ENCODE measurements at places on chromosomes 6 and 20.

DNA sequence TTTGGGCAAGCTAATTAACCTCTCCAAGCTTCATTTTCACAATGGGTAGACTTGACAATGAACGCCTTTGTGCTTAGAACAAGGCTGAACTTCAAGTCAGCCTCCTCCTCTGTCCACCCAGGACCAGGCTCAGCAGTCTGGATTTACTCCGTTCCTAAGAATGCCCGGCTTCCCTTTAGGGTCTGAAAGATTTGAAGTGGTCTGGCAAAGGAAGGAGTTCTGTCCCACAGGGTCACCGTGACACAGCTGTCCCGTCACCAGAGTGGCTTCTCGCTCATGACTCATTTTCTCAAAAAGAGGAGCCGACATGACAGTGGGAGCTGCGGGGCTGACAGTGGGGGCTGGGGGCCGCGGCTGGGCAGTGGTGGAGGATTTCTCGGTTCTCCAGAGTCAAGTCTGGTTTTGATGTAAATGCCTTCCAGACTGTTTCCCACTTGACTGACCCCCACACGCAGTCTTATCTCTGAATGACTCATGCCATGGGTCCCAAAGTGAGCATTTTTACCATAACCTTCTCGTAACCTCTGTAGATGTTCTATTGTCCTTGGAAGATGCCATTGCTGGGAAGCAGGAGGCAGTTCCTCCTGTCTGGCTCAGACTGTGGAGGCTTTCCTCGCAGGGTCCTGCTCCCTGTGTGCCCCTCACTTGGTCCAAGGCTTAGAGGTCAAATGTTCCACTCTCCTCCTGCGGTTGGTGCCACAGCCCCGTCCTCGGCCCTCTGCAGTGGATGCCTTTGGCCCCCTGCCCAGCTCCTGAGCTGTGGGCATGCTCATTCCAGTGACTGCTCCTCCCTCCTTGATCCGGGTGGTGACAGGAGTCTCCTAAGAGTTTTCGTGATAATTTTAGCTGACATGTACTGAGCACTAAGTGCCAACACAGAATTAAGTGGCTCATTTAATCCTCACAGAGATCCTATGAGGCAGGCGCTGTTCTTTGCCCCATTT, 253.1 kb downstream of the FNDC1 start:
- DNase-seq = no peak

GRCh38 chr6:80501636-80502035, 395.2 kb downstream of the BCKDHB start:
- DNase-seq = no peak

DNA sequence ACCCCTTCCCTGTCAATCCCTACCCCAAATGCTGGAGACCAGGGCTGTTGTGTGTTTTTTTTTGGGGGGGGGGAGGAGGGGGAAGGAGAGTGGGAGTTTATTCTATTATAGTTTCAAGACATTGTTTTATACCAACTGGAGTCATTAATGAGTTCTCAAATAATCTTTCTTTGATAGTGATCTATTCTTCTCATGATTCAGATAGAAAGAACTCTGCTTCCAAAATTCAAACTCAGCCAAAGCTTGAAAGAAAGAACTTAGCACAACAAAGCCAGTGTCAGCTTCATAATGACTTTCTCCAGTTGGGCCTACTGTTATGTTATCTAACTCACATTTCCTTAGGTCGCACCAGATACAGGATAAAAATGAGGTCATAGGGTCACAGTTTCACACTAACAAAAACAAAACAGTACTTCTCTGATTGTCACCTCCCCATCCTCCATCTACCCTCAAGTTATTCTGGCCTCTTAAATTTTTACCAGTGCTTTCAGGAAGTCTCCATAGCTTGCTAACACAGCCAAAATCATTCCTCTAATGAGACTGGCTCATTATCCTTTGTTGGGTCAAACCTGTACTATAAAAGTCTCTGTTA, 19.0 kb upstream of the MAP3K7 start:
- DNase-seq = no peak

GRCh38 chr6:139290787-139291311, 949 bp downstream of the TXLNB start:
- no peak for DNase-seq

GRCh38 chr6:24064106-24064505, 61.9 kb upstream of the NRSN1 start:
- DNase-seq = no peak

DNA sequence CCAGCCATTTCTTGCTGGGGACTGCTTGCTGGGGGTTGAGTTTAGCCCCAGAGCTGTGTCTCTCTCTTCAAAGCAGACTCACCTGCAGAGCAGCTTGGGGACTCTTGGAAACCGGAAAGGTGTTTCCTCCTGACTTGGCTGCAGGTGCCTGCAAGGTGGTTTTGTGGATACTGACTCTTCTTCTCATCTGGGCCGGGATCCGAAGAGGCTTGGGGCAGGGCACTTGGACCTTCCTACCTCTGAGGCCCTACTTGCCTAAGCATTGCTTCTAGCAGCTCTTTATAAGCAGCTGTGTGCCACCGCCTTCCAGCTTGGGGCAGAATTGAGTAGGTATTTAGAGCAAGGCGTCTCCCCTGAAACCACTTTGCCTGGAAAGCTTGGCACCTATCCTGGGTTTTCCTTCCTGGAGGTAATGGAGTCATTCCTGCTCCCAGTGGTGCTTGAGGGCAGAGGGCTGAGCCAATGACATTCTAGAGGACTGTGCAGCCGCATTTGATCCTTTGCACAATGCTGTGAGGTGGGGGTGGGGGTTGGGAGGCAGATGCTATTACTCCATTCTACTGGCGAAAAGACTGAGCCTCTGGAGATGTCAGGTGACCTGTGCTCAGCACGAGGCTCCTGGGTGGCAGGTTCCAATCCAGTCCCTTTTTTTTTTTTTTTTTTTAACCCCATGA, 3.4 kb upstream of the CTSZ start:
- no peak for DNase-seq

GRCh38 chr6:143564484-143565017, 53.0 kb upstream of the FUCA2 start:
- DNase-seq = no peak

- DNase-seq = no peak
Observed at GRCh38 chr6:159468994-159469393, 224.0 kb downstream of the SOD2 start.

DNA sequence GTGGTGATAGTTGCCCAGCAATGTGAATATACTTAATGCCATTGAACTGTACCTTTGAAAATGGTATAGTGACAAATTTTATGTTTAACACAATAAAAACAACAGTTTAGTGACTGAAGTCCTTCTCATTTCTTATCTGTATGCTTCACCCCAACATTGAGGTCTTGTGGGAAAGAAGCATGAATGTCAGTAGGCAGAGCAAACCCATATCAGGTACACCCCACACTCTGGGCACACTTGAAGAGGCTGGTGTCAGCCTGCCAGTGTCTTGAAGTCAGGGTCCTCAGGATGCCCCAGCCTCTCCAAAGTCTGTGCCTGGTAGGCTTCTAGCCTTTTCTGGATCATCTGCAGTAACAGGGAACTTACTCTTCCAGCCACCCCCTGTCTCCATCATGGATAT, 51.2 kb downstream of the CD164 start:
- no peak for DNase-seq

GRCh38 chr6:81808851-81809570, 56.5 kb upstream of the TENT5A start:
- no peak for DNase-seq

GRCh38 chr20:16580620-16581019, 7.4 kb upstream of the KIF16B start:
- DNase-seq = no peak

DNA sequence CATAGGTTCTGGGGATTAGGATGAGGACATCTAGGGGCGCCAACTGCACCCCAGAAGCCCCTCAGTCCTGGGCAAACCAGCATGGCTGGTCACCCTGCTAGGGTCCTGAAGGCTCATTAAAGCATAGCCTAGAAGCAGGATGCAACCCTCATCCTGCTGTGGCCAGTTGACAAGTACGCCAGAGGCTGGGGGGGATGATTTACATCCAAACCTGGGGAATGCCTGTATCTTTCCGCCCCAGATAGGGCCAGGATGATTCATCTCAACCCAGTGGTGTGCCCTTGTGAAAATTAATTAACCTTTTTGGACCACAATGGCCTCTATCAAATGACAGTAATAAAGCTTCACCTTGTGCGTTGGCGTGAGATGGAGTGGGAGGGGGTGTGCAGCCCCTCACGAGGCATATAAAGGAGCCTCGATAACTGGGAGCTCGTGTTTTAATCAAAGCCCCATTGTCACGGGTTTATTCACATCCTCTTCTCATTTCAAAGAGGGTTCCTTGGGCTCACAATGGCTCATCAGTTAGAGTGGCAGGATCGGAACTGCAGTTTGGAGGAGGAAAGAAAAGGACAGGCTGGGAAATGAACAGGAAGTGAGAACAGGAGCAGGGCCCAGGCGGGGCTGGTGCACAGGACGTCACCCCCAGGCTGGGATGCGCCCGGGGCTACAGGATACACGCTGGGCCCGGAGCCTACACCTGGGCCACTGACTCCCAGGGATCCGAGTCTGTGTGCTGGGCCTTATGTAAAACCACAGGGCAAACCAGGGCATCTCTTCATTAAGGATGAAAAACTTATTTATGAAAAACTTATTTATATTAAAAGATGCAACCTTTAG, 121.8 kb upstream of the PHACTR3 start:
- DNase-seq = no peak

DNA sequence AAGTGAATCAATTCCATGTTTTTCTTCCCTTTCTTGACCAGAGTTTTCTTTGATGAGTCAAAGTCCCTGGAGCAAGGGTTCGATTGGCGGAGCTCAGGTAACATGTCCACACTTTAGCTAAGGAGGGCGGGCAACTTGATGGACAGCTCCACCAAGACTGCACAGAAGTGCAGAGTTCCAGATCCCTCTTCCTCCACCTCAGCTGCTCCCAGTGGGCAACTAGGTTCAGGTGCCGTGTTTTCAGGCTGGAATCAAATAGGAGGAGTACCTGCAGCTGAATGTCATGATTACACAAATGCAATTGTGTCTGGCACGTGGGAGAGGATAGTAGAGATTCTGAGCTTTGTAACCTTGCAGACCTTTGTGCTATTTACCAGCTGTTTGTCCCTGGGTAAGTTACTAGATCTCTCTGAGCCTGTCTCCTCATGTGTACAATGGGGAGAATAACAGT, 1.9 kb upstream of the ELMO2 start:
- DNase-seq = no peak

GRCh38 chr6:110270165-110270564, 88.0 kb downstream of the METTL24 start:
- no peak for DNase-seq

DNA sequence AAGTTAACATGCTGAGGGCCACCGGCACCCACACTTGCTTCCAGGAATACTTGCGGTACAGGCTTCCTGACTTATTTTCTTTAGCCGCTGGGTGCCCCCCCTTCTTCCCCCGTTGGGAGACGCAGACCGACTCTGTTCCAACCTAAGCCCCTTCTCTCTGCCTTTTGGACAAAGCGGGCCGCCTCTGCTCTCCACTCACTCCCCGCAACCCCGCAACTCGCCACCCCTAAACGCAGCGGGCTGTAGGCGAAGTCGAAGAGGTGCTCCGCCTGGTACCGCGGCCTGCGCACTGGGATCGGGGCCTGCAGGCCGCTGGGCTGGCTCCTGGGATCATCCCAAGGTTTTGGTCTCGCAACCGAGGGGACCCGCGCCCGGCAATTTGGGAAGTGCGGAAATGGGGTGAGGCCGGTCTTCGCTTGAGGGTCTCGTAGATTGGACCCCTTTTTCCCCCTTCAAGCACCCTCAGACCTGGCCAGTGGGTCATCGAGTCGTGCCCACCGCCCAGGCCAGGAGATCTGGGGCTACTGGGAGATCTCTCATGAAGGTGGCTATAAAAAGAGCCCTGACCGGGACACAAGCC, 4.7 kb upstream of the FOXF2 start:
- DNase-seq = no peak

DNA sequence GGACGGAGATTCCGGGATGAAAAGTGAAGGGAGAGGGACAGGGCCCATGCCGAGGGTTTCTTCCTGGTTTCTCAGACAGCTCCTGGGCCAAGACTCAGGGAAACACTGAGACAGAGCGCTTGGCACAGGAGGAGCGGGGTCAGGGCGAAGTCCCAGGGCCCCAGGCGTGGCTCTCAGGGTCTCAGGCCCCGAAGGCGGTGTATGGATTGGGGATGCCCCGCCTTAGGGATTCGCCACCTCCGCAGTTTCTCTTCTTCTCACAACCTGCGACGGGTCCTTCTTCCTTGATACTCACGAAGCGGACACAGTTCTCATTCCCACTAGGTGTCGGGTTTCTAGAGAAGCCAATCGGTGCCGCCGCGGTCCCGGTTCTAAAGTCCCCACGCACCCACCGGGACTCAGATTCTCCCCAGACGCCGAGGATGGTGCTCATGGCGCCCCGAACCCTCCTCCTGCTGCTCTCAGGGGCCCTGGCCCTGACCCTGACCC, 55.0 kb upstream of the HLA-A start:
- DNase-seq = no peak

DNA sequence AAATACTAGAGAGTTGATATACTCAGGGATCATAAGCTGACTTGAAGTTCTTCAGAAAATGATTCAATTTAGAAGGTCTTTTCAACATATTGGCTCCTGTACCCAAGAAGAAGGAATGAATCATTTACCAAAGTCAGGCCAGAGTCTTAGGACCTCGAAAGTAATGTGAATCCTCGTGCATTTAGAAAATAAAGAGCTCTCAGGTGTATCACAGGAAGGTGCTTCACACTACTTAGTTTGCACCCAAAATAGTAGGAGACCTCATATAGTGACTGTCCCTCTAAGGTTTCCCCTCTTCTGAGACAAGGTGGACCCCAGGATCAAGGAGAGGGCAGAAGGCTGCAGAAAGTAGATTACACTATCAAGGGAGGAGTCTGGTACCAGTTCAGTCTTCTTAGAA, 71.8 kb downstream of the F13A1 start:
- DNase-seq = no peak

DNA sequence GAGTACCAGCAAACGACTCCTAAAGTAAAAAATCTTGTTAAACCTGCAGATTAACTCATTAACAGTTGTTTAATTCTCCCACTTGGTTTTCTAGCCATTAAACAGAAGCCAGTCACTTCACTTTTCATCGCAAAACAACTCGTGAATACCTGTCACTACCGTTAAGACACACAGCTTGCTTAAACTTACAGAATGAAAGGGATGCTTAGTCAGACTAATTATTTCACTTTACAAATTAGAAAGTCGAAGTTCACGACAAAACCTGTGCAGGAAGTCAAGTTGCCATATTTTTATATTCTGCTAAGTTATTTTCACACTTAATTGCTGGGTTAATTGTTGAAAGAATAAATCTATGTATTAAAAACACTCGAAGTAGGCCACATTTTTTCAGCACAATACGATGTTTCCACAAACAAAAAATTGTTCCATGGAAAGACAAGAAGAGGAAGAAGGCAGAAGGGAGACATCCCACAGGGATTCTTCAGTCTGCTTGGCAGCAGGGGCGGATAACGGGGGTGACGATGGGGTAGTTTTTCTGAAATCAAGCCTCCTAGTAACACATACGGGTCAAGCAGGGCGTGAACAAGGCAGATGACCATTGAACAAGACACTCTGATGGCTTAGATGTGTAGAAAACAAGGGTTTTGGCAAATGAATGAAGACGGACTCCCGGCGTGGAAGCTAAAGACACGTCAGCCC, 933 bp downstream of the SSR1 start:
- no peak for DNase-seq

Measured in stimulated activated CD4-positive, alpha-beta T cell treated with anti-CD3 and anti-CD28 coated beads, Interleukin-12 subunit alpha, Interleukin-12 subunit beta, amount 100 ng/mL, for 48 hours (primary cell).